ENCODE measurements at places on chromosomes 4 and X. TPM values are rescaled to one million over a fixed set of nuclear protein-coding genes. Genes with fewer than 3 reads are reported as not detected.

DNA sequence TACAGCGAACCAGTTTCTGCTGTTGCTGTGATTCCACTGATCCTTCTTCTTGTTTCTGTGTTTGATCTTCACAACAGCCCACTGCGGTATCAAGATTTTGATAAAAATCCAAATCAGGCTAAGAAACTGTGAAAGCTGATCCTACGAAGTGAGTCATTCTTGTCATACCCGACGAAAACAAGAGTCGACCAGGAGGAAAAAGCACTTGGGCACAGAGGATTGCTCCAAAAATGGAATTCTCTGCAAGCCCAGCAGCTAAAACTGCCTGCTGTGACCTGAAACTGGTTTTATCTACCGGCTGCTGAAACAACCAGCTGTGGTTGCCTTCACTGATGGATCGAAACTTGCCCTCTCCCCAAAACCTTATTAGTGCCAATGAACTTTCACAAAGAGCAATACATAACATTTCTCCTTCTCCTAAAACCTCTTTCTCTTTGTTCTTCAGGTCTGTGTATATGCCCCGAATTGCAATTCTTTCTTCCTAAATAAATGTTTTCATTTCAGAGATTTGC, 607.0 kb upstream of the PRKX start:
- DNase-seq: no peak

DNA sequence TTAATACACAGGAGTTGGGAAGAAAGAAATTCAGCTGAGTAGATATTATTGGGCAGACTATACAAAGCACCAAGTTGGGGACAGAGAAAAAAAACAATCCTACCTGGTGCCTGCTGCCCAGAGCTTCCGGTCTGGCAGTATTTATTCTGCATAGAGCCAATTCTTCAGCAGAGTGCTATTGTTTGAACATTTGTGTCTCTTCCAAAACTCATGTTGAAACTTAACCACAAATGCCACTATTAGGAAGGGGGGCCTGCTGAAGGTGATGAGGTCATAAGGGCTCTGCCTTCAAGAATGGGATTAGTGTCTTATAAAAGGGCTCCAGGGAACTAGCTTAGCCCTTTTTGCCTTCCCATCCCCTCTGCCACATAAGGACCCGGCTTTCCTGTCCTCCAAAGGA, 136.2 kb downstream of the EVC2 start:
- no peak for DNase-seq

DNA sequence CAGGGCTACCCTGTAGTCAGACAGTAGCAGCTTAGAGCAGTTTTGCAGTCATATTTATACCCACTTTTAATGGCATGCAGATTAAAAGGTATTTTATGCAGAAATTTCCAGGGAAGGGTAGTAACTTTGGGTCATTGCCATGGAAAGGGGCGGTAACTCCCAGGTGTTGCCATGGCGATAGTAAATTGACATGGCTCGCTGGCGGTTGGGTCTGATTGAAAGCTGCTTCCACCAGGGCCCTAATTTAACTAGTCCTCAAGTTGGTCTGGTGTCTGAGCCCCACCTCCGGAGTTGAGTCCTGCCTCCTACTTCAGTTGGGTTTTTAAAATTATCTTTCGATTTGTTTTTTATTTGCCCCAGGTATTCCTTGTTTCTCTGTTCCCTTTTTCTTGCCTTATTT, 70.1 kb downstream of the NAA11 start:
- DNase-seq: no peak

DNA sequence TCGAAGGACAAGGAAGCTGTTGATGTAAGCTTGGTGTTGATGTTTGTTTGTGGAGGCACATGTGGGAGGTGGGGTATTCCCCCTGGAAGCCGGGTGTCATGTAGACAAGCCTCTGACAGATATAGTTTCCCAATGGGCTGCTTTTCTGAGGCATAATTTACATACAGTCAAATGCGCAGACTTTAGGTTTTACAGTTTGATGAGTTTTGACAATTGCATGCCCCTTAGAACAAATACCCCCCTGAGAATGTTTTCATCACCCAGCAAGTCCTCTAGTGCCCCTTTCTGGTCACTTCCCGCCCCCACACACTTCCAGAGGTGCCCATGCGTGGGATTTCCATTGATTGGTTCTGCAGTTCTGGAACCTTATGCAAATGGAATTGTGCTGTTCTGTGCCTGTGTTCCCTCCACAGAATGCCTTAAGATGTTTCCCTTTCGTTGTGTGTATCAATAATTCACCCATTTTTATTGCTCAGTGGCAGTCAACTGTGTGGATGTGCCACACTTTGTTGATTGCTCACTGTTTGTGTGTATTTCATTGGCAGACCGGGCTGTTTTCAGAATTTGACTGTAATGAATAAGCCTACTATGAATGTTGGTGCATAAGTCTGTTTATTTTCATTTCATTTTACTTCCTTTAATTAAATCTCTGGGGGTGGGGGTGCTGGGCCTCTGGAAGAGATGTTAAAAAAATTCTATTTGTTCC, 8.5 kb downstream of the EVC start:
- no peak for DNase-seq

DNA sequence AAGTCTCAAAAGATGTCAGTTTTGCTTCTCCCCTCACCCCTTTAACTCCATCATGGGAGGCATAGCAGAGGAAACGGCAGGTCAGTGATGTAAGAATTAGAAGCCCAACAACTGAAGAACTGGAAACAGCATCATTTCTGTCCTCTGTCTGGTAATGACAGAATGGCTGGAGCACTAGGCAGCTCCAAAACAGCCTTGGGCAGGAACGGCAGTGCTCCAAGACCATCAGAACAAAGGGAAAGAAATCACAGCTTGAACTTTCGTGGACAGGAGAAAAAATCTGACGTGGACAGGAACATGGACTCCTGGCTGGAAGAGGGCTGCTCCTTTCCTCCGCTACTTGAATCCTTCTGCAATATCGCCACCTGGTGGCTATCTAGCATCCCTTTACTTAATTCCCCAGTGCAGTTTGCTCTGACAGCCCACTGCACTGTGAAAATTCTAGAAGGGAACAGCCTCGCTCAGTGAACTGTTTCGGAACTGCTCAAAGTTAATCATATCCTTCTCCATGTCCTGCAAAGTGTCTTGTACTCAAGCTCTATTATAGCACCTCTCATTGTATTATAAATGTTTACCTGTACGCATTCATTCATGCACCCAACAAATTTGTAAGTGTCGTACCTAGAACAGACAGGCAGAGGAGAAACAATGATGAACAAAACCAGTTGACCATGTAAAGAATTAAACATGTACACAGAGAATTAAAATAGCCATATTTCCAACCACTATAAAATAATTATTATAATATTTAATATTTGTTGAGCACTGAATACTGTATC, 20.4 kb downstream of the SLC25A53 start:
- DNase-seq: peak; percentile 77

The BEND4 gene
- 0.04 TPM for total RNA-seq

DNA sequence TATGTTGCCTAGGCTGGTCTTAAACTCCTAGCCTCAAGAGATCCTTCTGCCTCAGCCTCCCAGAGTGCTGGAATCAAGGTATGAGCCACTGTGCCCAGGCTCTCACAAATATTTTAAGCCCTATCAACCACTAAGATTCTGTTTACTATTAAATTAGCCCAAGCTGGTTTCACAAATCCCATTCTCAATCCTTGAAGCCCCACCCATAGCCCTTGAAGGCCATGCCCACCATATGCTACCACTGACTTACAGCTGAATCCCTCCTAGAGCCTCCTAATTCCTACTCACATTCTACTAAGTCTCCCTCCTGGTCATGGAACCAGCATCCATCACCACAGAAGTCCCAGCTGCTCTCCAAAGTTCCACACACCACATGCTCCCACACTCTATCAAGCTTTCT, 9.7 kb downstream of the GRIPAP1 start:
- DNase-seq: no peak

GRCh38 chr4:178293601-178294000, 851.4 kb upstream of the AGA start:
- DNase-seq: no peak

DNA sequence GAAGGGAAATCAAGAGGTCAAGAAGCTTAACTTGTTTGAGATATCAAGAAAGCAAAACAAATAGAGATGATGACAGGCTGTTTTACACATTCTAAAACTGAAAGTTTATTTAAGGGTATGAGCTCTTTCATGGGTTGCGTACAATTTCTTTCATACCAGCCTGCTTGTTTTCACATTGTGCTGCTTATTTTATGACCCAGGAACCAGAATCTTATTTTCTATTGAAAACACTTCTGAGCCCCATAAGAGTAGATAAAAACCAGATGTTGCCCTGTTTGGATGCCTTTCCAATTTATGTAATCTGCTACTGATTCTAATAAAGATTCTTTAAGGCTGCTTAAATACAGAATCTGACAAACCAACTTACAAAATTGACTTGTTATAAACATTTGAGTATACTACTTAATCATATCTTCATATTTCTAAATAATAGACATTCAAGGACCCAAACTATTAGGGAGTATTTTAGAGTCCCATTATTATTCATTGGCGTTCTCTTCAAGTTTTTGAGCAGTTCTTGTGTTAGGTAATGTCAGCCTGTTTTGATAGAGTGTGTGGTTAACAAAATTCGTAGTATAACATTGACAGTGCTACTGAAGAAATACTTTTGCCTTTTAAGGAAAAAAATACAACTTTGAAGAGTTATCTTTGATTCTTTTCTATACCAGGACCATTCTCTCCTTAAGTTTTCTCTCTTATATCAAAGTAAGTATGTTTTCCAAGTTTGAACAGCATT, 74.4 kb downstream of the PDLIM5 start:
- DNase-seq: no peak

The IL9R gene
- not detected for total RNA-seq

All from right atrium auricular region (tissue), 2 donors.